ENCODE measurements at places on chromosomes 7 and 10.

DNA sequence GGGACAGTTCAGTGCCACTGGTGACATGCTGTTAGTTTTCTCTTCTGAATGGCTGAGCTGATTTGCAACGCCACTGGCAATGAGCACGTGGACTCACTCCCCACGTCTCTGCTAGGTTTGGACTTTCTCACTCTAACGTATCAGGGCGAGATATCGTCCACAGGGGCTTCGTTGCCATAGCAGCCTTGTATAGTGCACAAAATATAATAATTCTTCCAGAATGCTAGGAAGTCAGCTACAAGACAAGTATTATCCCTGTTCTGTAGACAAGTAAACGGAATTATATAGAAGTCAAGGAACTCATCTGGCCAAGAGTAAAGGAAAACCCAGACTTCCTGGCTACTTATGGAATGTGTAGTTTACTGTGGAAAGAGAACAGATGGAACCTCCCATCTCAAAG lies 226.8 kb downstream of the ARHGAP21 start:
- no peak for DNase-seq

DNA sequence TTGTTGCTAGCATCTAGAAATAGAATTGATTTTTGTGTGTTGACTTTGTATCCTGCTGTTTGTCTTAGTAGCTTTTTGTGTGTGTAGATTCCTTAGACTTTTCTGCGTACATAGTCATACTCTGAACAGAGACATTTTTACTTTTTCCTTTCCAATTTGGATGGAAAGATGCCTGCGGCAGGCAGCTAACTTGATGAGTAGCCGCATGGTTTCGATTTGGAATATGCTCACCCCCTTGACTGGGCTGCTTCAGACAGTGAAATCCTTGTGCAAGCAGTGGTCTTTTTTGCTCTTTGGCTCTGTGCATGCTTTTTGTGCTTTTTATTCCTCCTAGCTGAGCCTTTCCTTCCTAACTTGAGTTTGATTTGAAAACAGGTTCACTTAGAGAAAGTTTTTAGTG lies 71.8 kb downstream of the HHEX start:
- no peak for DNase-seq

DNA sequence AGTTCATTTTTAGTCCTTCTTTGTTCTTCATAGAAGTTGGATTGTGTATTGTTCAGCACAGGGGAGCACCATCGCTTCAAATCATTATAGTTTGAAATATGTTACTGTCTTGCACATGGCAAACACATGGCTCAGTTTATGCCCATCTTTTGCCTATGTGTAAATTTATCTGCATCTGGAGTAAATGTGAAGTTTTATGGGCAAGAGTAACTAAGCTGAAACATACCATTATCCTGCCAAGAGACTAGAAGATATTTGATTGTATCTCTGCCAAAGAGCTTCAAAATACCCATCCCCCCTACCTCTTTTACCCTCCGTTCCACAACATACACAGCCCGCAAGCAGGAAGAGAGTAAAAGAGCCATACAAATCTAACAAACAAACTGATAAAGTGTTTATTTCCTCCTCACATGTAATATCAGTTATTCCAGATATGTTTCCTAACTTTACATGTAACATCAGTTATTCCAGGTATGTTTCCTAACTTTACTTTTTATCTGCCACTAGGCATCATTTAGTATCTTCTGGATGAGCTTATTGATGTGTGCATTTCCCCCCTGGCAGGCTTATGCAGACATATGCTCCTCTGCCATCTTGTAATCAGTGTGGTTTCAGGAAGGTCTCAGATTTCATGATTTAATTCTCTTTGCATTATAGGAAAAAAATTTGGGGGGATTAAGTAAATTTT lies 127.7 kb downstream of the SRI start:
- no peak for DNase-seq

GRCh38 chr7:79451580-79451979 lies 1.9 kb downstream of the MAGI2 start:
- DNase-seq = no peak

DNA sequence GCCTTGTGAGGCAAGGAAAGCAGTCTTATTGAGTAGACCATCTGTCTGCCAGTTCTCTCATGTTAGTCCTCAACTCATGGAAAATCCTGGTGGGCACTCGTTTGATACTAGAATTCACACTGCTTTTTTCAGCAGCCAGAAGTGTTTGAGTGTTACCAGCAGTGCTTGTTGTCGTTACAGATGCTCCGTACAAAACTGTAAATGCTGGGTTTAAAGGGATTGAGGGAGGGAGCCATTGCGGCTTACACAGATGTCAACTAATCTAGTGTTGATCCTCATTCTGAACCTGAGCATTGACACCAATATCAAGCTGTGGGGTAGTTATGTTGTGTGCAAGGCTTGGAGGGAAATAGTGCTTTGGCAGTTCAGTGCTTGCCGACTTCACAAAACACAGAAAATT lies 348.6 kb downstream of the AUTS2 start:
- no peak for DNase-seq

DNA sequence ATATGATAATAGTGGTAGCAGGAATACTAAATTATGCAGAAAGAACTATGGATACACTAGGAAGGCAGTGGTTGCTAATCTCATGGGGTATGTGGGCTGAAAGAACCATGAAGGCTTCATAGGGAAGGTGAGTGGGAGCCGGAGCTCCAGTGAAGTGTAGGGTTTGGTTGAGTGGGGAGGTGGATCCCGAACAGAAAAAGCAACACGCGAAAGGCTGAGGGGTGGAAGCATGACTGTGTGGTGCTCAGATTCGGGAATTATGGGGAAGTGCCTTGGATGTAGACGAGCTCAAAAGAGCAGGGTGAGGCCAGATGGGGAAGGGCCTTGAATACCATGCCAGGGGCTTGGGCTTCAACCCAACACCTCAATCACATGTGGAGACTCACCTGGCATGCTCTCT lies 715.1 kb downstream of the TYW1 start:
- no peak for DNase-seq

- DNase-seq = no peak
Observed at GRCh38 chr10:77943121-77943901, 16.8 kb upstream of the DLG5 start.

DNA sequence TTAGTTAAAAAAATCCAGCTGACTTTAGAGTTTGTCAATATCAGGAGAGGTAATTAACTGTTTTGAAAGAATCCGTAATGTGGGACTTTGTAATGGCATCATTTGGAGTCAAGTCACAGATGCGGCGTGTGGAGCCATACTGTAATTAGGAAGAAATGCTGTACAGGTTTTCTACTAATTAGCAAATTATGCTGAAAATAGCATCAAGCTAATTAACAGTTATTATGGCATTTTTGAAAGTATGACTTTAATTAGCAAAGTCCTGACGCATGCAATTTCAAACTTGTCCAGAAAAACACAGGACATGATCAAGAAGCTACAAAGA lies 68.3 kb downstream of the EBF3 start:
- DNase-seq = no peak

DNA sequence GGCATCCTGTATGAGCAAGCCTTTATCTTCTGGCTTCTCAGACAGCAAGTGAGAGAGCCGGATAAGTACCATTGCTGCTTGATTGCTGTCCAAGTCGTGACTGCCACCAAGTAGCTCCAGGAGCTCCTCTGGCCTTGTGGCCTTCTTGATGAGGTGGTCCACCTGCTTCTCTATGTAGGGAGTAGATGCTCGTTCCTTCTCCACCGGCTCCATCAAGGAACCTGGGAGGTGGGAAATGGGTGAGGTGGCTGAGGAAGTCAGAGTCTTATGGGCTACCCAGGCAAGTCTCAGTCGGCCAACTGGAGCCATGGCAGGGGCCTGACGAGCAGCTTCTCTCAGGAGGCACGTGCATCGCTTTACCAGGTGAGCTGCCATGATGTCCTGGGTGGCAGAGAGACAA lies 2.6 kb downstream of the TBRG4 start:
- DNase-seq = no peak

Data from stimulated activated CD4-positive, alpha-beta T cell treated with anti-CD3 and anti-CD28 coated beads, TNF-alpha, amount 100 ng/mL, for 1 hour (primary cell).